KG1 (cell line): ENCODE measurements at places on chromosomes 1 and 21.

DNA sequence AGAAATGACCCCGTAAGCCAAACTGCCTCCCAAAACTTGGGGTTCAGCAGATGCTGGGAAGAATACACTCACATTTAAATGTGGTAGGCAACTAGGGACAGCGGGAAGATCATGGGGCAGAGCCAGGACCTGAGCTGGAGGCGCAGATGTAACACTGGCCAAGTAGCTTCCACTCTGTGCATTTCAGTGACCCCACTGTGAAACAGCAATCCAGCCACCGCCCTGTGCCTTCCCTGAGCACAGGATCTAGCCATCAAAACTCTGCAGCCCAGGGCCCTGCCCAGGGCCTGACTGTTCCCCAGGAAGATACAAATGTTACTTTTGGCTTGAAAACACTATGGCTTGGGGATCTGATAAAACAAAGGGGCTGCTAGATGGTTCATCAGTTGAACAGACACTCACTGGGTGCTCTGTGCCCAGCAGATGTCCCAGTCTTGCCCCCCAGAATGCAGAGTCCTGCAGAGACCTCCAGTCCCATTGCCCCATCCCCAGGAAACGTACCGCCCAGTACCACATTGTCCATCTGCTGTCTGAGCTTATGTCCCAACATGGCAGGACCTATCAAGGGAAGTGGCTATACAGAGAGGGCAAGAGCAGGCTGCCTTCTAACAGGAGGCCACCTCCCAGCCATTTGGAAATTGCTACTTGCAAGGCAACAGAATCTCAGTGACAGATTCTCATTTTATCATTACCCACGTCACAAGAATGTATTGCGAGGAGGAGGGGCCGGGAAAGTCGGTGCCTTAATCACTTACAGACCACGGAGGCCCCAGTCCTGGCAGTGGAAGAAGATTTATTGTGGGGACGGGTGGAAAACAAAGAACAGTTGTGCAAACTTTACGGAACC, 124.0 kb downstream of the DMRTB1 start:
- no peak for DNase-seq

GRCh38 chr1:9737671-9738070, 86.1 kb downstream of the CLSTN1 start:
- no peak for DNase-seq

DNA sequence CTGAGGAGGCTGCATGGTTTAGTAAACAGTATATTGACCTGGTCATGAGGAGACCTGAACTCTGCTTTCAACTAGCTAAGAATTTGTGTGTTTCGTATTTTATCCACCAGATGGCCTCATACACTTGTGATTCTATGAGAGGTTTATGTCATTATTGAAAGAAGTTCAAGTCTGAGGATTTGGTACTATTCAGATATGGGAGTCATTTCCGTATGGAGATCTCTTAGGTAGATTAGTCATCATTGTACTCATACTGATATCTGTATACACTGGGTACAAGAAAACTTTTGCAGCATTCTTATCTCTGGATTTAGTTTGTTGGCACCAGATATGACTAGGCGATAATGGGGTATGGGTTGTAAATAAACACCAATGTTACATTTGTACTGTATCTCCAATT, 26.6 kb downstream of the ATF6 start:
- peak; percentile 24 for DNase-seq

GRCh38 chr1:205610036-205610435, 21.8 kb downstream of the ELK4 start:
- no peak for DNase-seq

- DNase-seq, result no peak
Observed at GRCh38 chr1:245622332-245623014, 467.7 kb downstream of the KIF26B start.

- no peak for DNase-seq
Observed at GRCh38 chr1:109298666-109299557, 7.9 kb downstream of the MYBPHL start.

DNA sequence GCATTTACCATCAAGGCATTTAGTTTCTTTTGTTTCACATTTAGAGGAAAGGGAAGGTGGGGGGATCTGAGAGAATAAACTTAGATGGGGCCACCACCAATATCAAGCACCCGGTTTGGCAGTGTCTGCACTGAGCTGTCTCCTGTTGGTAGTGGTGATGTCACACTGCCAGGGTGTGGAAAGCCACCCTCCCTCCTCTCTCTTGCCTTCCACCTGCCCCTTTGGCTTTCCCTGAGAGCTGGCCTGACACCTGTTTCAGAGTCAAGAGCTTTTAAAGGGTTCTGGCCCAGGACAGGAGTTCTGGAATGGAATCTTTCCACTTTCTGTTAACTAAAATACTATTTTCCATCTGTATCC, 13.4 kb downstream of the ATF3 start:
- no peak for DNase-seq

DNA sequence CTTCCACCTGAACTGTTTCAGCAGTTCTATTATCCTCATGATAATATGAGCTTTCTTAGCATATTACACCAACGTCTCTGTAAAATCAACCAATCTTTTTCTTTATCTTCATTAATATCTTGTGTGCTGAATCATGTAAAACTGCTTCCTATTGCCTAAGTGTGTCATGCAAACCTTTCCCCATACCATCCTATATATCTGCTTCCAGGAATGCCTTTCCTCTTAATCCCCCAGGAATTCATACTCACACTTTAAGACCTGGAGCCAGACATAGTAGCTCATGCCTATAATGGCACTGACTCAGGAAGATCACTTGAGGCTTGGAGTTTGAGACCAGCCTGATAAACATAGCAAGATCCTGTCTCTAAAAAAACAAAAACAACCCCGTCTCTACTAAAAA, 183.9 kb downstream of the NRIP1 start:
- DNase-seq, result no peak
